ENCODE measurements at places on chromosomes 6 and 20. TPM values are rescaled to one million over a fixed set of nuclear protein-coding genes. Genes with fewer than 3 reads are reported as not detected.

GRCh38 chr6:33443619-33444504 is 10.5 kb upstream of the ZBTB9 start:
- peaks cover 5% of the 10 kb centered on the region for H3K36me3 ChIP-seq
- H3K4me3 ChIP-seq = no peak overlapping the region
- no peak for DNase-seq
- H3K27me3 ChIP-seq = peaks cover 12% of the 10 kb centered on the region
- no peaks in the 10 kb centered on the region for H3K4me1 ChIP-seq

DNA sequence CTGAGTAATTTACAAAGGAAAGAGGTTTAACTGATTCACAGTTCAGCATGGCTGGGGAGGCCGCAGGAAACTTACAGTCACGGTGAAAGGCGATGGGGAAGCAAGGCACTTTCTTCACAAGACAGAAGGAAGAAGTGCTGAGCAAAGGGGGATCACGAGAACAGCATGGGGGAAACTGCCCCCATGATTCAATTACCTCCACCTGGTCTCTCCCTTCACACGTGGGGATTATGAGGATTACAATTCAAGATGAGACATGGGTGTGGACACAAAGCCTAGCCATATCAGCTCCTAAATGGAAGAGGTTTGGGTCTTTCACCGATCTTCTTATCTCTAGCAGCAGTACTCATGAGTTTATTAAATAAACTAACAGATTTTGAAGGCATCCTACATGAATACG is 152.9 kb upstream of the RUNX2 start:
- H3K36me3 ChIP-seq = no peaks in the 10 kb centered on the region
- H3K4me1 ChIP-seq = no peaks in the 10 kb centered on the region
- H3K27ac ChIP-seq = no peak overlapping the region
- no peak for DNase-seq
- H3K4me3 ChIP-seq = no peak overlapping the region

- peaks cover 3% of the 10 kb centered on the region for H3K4me1 ChIP-seq
- DNase-seq = peak; percentile 59
- no peak overlapping the region for H3K27ac ChIP-seq
- peaks cover 7% of the 10 kb centered on the region for H3K27me3 ChIP-seq
- H3K4me3 ChIP-seq = peak overlapping the region; percentile 84
Measured at GRCh38 chr6:105994591-105995390, 91.3 kb upstream of the PRDM1 start.

DNA sequence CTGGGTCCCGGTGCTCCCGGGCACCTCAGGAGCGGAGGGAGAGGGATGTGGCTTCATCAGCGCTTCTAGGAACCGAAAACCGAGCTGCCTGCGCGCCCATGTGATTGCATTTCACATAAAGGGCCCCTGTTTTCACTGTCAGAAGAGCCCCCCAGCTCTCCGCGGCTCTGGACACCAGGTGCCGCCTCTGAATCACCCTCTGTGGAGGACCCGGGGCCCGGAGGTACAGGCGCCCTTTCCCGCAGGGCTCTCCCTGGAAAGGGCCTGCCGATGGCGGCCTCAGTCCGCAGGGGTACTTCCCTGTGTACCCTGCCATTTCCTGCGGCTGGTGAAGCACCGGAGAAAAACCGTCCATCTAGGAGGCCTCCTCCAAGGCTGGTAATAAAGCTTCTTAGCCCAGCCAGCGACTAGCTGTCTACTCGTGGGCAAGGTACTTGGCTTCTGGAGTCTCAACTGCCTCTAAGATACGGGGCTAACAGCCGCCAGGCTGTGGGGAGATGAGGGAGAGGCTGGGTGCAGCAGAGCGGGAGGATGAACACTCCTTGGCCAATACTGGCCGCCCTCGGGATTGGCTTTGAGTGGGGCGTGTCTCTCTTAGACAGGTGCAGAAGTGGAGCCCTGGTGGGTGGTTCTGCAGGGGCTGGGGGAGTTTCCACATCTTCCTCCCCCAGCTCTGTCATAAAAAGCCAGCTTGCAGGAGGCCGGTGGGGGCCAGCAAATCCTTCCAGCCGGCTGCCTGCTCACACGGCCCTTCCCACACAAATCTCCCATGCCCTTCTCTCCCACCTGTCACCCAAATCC is 1.6 kb downstream of the PPP1R16B start:
- H3K4me3 ChIP-seq = peak overlapping the region; percentile 85
- peak overlapping the region; percentile 30 for H3K27ac ChIP-seq
- peaks cover 2% of the 10 kb centered on the region for H3K27me3 ChIP-seq
- peak; percentile 44 for DNase-seq
- peaks cover 28% of the 10 kb centered on the region for H3K4me1 ChIP-seq

The NRN1 gene
- 48.5 TPM for total RNA-seq

All from glutamatergic neuron (in vitro differentiated cells).